ENCODE measurements at places on chromosomes 7 and 10.

GRCh38 chr10:110711382-110711781, 67.2 kb downstream of the RBM20 start:
- DNase-seq = no peak

DNA sequence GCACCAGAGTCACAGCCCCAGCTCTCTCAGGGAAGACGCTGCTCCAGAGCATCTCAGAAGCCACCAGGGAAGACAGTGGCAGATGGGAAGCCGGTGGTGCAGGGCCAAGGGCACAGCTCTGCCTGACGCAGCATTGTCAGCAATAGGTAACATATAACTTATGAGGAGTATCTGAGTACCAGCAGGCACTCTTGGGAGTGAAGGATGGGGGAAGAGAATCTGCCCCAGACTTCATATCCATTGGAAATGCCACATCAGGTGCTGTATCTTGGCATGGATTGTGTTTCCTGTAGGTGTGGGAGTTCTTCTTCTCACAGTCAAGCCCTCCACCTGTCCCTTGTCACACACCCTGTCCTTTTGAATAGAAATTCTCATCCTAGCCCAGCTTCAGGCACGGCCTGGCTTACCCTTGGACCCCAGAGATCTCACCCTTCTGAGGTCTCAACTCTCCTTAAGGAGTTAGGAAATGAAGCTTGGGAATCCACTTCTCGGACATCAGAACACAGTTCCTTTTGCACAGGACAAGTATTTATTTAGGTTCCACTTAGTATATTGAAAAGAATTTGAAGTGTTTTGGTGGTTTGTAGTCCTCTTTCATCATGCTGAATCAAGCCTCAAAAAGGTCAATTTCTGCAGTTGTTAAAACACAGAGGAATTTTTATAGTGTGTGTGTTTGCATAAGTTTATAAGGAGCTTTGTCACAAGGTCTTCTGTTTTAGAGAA, 9.9 kb downstream of the EPDR1 start:
- no peak for DNase-seq

- DNase-seq = no peak
Observed at GRCh38 chr10:131820626-131821025, 80.2 kb upstream of the PPP2R2D start.

GRCh38 chr7:77434570-77435275, 18.6 kb upstream of the GSAP start:
- no peak for DNase-seq

DNA sequence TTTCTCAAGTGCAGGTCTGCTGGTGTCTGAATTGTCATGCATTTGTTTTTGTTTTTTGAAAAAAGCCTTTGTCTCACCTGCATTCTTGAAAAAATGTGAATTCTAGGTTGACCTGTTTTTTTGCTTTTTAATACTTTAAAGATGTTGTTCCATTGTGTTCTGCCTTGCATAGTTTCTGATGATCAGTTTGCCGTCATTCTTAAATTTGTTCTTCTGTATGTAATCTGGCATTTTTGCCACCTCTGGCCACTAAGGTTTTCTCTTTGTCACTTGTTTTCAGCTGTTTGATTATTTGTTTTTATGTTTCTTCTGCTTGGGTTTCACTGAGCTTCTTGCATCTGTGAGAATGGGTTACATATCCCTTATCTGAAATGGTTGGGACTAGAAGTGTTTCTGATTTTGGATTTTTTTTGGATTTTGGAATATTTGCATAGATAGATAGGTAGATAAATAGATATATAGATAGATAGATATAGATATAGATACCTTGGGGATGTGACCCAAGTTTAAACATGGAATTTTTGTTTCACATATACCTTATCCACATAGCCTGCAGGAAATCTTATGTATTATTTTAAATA, 16.5 kb downstream of the MGMT start:
- DNase-seq = no peak

DNA sequence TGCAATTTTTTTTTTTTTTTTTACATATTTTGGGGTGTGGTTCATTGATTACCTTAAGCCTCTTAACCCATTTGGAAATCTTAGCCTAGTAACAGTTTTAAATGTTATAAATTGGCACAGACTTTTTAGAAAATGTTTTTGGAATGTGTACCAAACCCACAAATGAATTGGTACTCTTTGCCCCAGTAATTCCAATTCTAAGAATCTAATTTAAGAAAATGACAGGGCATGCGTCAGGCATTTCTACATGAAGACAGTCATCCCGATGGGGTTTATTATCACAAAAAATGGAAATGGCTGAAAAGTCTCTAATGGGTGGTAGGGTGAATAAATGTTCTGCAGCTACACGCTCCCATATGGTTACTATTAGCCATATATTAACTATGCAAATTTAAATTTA, 54.9 kb downstream of the ITIH5 start:
- DNase-seq = no peak

GRCh38 chr7:143299840-143300239, 11.7 kb downstream of the CASP2 start:
- peak; percentile 23 for DNase-seq

DNA sequence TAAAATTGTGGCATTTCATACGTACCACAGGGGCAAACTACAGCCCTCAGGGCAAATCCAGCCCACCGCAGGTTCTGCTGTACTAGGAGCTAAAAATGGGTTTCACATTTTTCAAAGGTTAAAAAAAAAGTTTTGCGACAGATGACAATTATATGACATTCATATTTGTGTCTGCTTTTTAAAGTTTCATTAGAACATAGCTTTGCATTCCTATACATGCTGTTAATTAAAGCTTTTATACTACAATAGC, 758 bp upstream of the PNPLA8 start:
- no peak for DNase-seq

DNA sequence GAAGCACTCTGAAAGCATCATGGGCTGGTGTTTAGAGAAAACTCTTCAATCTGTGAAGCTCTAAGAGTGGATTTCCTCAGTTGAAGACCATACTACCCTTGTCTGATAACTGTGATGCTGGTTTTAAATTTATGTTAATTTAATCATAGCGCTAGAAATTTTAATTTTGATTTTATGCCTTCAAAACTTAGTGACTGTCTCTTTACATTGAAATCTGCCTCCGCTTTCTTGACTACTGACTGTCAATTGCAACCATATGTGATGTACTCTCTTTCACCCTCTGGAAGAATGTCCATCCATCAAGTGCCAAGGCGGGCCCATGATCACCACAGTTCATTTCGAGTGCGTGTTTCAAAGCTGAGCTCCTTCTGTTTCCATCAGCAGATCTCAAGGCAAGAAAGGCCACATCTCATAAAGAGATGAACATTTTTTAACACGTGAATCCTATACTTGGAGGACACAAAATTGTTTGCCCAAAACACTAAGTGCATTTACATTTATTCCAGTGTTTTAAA, 147.1 kb downstream of the ITGA8 start:
- no peak for DNase-seq

DNA sequence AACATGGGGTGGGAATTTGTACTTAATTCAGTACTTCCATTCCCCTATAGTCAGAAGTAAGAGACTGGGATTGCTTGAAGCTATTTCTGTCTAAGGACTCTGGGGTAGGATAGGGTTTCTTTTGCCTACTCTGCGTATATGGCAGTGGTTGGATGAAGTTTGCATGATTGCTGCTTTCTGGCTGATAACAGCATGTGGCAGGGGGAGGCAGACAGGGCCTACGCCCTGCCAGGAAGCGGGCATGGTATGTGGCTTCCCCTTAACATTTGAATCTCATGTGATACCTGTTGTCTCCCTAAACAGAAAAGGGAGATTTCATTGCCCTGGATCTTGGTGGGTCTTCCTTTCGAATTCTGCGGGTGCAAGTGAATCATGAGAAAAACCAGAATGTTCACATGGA, 57.1 kb downstream of the TACR2 start:
- DNase-seq = no peak
